Astrocyte (in vitro differentiated cells and primary cell): ENCODE measurements at places on chromosomes 1 and 21. TPM values are rescaled to one million over a fixed set of nuclear protein-coding genes. Genes with fewer than 3 reads are reported as not detected.

Gene SH2D1B
- not detected in 2 replicates for total RNA-seq

DNA sequence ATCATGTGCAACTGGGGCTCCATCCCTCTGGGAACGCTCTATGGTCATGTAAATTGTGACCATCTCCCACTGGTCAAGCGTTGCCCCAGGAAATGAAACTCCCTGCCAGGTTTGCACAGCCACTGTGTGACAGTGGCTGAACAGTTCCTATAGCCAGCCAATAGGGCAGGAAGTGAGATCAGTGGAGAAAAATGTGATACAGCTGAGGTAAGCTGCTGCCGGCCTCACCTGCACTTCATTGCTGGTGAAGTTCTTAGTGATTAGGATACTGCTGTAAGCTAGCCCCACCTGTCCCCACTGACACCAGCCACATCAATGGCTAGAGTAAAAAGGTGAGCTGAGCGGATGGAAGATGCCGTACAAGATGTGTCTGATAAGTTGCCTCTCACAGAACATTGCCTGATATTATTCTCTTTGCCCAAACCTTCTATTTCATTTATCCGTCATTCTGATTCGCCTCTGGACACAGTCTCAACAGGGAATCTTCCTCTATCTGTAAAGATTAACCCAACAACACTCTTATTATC is 38.4 kb upstream of the CDC42BPA start:
- DNase-seq = no peak
- H3K4me3 ChIP-seq = no peak overlapping the region
- no peaks in the 10 kb centered on the region for H3K27me3 ChIP-seq
- no peaks in the 10 kb centered on the region for H3K36me3 ChIP-seq

DNA sequence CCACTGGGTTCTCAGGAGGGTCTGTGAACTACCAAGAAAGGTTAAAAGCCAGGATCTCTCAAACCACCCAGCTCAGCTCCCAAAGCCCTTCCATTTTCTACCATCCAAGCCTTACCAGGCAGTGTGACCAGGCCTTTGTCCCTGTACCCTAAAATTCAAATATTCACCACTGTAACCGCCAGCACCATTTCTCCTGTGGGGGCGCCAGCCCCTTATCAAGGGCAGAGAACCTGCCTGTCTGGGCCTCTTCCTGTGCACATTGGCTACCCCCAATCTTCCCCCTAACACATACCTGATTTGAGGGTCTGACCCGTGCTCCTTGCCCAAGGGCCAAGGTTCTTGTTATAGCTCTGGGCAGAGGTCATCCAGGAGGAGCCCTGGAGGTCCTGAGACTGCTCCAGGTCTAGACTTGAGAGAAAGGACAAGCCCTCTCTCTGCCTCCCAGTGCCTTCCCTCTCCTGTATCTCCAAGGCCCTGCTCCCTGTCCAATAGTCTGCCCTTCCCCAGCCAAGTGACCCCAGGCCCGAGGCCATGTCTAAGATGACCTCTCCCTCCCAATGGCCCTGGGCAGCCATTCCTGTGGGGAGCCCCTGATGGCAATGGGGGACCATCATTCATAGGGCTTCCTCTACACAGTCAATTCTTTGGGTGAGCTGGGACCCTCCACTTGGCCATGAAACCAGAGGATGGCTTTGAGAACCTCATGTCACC is 78.5 kb downstream of the FHAD1 start:
- no peaks in the 10 kb centered on the region for H3K36me3 ChIP-seq
- H3K4me1 ChIP-seq = peaks cover 18% of the 10 kb centered on the region
- H3K4me3 ChIP-seq = no peak overlapping the region
- DNase-seq = no peak
- no peak overlapping the region for H3K27ac ChIP-seq

DNA sequence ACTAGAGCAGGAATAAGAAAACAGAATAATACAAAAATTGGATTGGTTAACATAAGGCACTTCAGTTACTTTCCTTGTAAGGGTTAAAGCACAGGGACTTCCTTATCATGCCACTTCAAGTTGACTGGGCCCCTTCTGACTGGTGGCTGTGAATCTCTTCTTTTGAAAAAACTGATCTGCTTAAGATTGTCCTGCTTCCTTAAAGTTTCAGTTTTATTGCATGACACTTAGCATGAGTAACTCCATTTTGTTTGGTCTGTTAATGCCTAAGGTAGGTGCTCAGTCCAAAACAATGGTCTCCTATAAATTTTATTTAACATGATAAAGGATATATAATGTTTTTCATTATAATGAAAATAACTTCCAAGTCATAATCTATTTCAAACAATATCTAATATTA is 37.6 kb downstream of the UBE2U start:
- H3K36me3 ChIP-seq = no peaks in the 10 kb centered on the region
- no peak for DNase-seq
- H3K27me3 ChIP-seq = peaks cover 2% of the 10 kb centered on the region
- H3K4me3 ChIP-seq = no peak overlapping the region

GRCh38 chr1:245717611-245718010 is 562.8 kb downstream of the KIF26B start:
- DNase-seq = no peak
- peaks cover 18% of the 10 kb centered on the region for H3K4me1 ChIP-seq
- H3K4me3 ChIP-seq = no peak overlapping the region
- no peaks in the 10 kb centered on the region for H3K36me3 ChIP-seq
- no peak overlapping the region for H3K27ac ChIP-seq
